ENCODE measurements at places on chromosomes 1 and 21.

GRCh38 chr21:16305686-16306085 lies 575.9 kb downstream of the USP25 start:
- DNase-seq = no peak

DNA sequence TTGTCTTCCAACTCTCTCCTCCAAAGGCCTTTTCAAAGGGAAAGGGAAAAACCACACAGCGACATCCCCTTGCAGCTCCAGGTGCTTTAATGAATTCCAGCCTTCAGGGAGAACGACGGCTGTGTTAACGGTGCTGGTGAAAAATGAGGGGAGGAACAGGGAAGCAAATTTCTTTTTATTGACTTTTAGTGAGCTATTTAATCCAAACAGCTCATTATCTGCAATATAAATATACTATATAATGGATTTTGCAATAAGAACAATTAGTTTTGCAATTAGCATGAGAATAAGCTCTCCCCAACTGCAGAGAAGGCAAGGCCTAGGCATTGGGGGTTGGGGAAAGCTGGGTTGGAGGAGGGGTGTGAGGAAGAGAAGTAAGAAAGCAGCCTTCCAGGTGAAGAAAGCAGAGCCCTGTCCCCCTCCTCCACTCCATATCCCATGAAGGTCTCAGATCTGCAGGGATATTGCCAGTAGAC lies 159.0 kb upstream of the ZC3H12A start:
- no peak for DNase-seq

- DNase-seq = no peak
These were observed 6.0 kb upstream of the CITED4 start for GRCh38 chr1:40868051-40868723.

DNA sequence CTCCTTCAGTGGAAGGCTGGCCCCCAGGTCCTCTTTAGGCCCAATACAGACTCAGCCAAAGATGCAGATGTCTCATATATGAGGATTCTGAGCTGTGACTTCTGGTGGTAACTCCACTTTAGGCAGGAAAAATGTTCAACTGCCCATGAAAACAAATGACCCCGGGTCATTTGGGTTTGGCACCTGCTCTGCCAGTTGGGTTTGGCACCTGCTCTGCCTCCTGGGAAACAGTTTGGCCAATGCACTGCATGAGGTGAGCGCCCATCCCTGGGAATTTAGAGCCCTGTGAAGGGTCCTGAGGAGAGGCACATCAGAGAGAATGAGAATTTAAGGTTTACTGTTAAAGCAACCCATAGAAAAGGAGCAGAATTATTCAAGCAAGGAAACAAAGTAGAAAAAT lies 45.3 kb downstream of the B3GALT5 start:
- no peak for DNase-seq

- DNase-seq = no peak
These were observed 121.2 kb downstream of the LTN1 start for GRCh38 chr21:28871388-28872010.
